ENCODE measurements at places on chromosomes 4 and X.

DNA sequence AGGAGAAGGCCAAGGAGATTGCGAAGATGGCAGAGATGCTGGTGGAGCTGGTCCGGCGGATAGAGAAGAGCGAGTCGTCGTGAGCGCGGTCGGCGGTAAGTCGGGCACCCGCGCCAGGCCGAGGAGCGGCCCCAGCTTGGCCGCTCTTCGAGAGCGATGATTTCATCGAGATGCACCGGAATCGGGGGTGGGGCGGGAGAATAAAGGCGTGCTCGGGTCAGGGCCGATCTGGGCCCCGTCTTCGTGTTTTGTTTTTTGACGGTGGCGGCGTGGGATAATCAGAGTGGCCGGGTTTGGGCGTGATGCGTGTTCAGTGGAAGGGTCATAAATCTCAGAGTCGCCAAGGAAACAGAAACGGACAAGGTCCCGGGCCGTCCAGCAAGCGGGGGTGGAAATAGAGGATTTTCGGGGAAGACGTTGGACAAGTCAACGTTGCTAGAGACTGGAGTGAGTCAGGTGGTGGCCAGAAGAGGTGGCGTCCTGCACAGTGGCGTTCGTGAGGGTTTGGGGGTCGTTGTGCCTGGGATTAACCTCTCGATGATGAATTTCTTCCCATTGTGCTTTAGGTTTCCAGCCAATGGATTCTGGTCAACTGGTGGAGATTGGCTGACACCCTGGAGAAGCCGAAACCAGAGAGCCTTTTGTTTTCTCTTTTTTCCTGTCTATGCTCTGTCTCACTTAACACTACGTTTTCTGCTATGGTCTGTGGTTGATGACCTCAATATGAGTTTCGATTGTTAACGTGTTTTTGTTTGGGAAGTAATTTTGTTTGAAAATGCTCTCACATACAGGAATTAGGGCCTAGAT is 882 bp downstream of the MRFAP1 start:
- H3K27ac ChIP-seq = peak overlapping the region; percentile 82
- no peaks in the 10 kb centered on the region for H3K27me3 ChIP-seq
- H3K36me3 ChIP-seq = no peaks in the 10 kb centered on the region
- DNase-seq = peak; percentile 74
- peak overlapping the region; percentile 96 for H3K4me3 ChIP-seq
- no peaks in the 10 kb centered on the region for H3K4me1 ChIP-seq

DNA sequence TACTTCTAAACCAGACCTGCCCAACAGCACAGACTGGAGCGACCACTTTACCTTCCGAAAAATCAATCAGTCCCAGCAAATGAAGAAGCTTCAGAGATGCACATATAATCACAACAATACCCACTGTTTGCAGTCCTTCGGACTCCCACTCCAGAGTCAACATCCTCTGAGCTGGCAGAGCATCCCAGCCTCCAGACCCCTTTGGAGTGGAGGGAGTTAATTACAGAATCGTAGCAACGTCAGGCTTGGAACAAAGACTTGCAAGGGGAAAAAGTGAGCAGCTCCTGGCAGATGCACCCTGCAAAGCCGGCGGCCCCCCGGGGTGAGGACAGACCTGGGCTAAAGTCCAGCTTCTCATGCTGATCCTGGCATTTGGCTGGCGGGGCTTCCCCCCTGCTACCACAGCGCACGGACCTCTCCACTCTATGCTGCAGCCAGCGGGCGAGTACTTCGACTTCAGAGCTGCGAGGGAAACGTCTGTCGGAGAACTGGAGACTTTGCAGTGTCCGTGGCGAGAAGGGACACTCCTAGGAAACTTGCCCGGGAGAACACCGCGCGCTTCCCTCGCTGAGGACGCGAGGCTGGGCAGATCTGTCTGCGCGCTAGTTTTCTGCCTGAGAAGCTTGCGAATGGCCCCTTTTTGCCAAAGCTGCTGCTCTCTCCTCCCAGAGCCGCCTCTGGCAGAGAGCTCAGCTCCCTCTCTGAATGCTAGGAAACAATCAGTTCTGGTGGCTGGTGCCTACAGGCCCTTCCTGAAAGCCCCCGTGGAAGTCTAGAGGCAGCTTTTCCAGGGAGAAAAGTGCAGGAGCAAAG is 283.7 kb downstream of the PACRGL start:
- H3K4me1 ChIP-seq = no peaks in the 10 kb centered on the region
- no peak overlapping the region for H3K4me3 ChIP-seq
- H3K36me3 ChIP-seq = no peaks in the 10 kb centered on the region
- H3K27ac ChIP-seq = no peak overlapping the region
- H3K27me3 ChIP-seq = no peaks in the 10 kb centered on the region

GRCh38 chrX:124250835-124251437 is 81.5 kb upstream of the TEX13D start:
- no peaks in the 10 kb centered on the region for H3K4me1 ChIP-seq
- H3K36me3 ChIP-seq = no peaks in the 10 kb centered on the region
- no peak for DNase-seq
- H3K27ac ChIP-seq = no peak overlapping the region
- no peaks in the 10 kb centered on the region for H3K27me3 ChIP-seq

- H3K36me3 ChIP-seq = no peaks in the 10 kb centered on the region
- no peaks in the 10 kb centered on the region for H3K4me1 ChIP-seq
- no peak overlapping the region for H3K4me3 ChIP-seq
- no peak for DNase-seq
- H3K27me3 ChIP-seq = no peaks in the 10 kb centered on the region
Observed at GRCh38 chr4:131509521-131509920, 1639.6 kb upstream of the PCDH10 start.

GRCh38 chr4:106698621-106699195 is 330.1 kb upstream of the GIMD1 start:
- H3K4me1 ChIP-seq = no peaks in the 10 kb centered on the region
- no peak for DNase-seq
- no peak overlapping the region for H3K27ac ChIP-seq

DNA sequence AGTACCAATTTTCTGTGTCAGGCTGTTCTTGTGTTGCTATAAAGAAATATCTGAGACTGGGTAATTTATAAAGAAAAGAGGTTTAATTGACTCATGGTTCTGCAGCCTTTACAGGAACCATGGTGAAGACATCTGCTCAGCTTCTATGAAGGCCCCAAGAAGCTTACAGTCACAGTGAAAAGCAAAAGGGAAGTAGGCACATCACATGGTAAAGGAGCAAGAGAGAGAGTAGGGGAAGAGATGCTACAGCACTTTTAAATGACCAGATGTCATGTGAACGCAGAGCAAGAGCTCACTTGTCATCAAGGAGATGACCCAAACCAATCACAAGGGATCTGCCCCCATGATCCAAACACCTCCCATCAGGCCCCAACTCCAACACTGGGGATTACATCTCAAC is 174.3 kb downstream of the ATP10D start:
- H3K4me1 ChIP-seq = no peaks in the 10 kb centered on the region
- DNase-seq = no peak
- no peaks in the 10 kb centered on the region for H3K36me3 ChIP-seq
- H3K4me3 ChIP-seq = no peak overlapping the region

DNA sequence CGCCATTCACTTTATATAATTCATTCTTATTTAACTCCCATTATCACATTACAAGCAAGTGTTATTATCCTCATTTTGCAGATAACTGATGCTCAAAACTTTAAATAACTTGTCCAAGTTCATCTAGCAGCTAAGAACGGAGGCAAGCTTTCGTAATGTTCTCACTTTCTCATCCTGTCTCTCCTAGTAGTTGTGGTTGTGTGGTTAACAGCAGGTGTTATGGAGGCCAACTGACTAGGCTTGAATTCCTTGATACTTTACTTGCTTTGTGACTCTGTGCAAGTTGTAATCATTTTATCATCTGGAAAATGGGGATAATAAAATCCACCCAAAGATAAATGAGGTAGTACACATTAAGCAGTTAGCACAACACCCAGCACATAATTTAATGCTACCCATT is 109.9 kb upstream of the PTPN13 start:
- H3K4me1 ChIP-seq = no peaks in the 10 kb centered on the region
- H3K27me3 ChIP-seq = no peaks in the 10 kb centered on the region
- no peaks in the 10 kb centered on the region for H3K36me3 ChIP-seq
- H3K4me3 ChIP-seq = no peak overlapping the region

GRCh38 chr4:10173037-10173753 is 56.6 kb upstream of the WDR1 start:
- DNase-seq = no peak
- H3K27me3 ChIP-seq = no peaks in the 10 kb centered on the region
- peaks cover 6% of the 10 kb centered on the region for H3K4me1 ChIP-seq
- H3K36me3 ChIP-seq = no peaks in the 10 kb centered on the region

GRCh38 chrX:72346302-72346949 is 40.7 kb upstream of the CITED1 start:
- no peaks in the 10 kb centered on the region for H3K4me1 ChIP-seq
- H3K4me3 ChIP-seq = no peak overlapping the region
- no peak overlapping the region for H3K27ac ChIP-seq
- no peaks in the 10 kb centered on the region for H3K36me3 ChIP-seq
- DNase-seq = no peak
- no peaks in the 10 kb centered on the region for H3K27me3 ChIP-seq

DNA sequence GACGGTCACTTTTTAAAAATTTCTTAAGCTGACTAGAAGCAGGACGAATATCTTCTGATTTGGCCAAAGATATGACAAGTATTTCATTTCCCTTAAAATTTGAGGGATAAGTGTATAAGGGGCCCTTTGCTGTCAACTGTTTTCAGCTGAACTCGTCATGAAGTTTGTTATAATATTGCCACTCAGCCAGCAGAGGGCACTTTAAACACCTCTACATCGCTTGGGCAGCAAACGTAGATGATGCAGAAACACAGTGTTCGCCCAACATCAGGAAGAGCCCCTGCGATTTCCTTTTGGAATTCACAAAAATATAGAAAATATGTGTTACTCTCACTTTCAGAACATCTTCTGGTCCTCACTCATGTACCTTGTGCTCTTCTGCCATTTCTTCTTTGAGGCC is 435.7 kb upstream of the FMR1 start:
- H3K4me3 ChIP-seq = no peak overlapping the region
- H3K27ac ChIP-seq = no peak overlapping the region
- H3K36me3 ChIP-seq = no peaks in the 10 kb centered on the region
- H3K27me3 ChIP-seq = no peaks in the 10 kb centered on the region
- H3K4me1 ChIP-seq = no peaks in the 10 kb centered on the region

GRCh38 chr4:71765821-71766383 is 18.0 kb downstream of the GC start:
- no peak for DNase-seq
- no peaks in the 10 kb centered on the region for H3K36me3 ChIP-seq
- no peak overlapping the region for H3K4me3 ChIP-seq
- H3K27me3 ChIP-seq = no peaks in the 10 kb centered on the region

DNA sequence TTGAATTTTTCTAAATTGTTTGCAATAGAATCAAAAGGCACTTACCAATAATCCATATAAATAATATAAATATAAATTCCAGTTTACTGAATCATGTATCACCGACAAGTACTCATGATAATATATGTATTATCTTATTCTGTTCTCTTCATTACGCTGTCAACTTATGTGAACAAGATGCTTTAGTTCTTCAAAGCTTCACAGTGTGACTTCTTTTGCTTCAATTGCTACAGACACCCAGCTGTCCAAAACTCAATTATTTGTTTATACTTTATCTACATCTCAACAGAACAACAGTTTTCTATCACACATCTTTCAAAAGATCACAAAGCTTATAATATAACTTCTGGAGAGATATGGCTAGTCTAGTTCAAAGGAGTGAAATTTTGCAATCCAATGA is 1499.9 kb upstream of the PCDH10 start:
- H3K27ac ChIP-seq = no peak overlapping the region
- H3K4me1 ChIP-seq = no peaks in the 10 kb centered on the region
- H3K4me3 ChIP-seq = no peak overlapping the region
- H3K36me3 ChIP-seq = no peaks in the 10 kb centered on the region

DNA sequence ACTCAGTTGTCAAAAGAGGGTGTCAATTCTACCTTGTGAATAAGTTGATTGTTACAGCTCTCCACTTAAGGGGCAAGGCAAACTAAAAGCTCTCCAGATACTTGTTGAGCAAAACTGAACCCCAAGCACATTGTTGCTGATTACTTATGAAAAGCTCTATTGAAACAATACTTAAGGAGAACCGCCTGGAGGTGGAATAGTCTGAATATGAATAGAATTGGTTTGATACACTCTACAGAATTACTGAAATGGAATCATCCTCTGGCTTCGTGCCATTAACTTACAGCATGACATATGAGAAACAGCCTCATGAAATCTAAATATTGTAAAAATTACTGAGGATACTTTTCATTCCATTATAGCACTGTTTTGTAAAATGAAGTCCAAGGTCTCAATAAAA is 127.0 kb upstream of the SH3RF1 start:
- H3K27ac ChIP-seq = peak overlapping the region; percentile 20
- no peak for DNase-seq
- H3K36me3 ChIP-seq = no peaks in the 10 kb centered on the region
- H3K27me3 ChIP-seq = no peaks in the 10 kb centered on the region
- no peaks in the 10 kb centered on the region for H3K4me1 ChIP-seq

GRCh38 chrX:118964252-118964651 is 10.2 kb upstream of the LONRF3 start:
- no peaks in the 10 kb centered on the region for H3K36me3 ChIP-seq
- H3K4me3 ChIP-seq = no peak overlapping the region
- H3K27me3 ChIP-seq = no peaks in the 10 kb centered on the region

- no peak overlapping the region for H3K4me3 ChIP-seq
- no peak for DNase-seq
- no peak overlapping the region for H3K27ac ChIP-seq
- H3K4me1 ChIP-seq = no peaks in the 10 kb centered on the region
Observed at GRCh38 chr4:6561173-6561516, 13.8 kb upstream of the MAN2B2 start.

DNA sequence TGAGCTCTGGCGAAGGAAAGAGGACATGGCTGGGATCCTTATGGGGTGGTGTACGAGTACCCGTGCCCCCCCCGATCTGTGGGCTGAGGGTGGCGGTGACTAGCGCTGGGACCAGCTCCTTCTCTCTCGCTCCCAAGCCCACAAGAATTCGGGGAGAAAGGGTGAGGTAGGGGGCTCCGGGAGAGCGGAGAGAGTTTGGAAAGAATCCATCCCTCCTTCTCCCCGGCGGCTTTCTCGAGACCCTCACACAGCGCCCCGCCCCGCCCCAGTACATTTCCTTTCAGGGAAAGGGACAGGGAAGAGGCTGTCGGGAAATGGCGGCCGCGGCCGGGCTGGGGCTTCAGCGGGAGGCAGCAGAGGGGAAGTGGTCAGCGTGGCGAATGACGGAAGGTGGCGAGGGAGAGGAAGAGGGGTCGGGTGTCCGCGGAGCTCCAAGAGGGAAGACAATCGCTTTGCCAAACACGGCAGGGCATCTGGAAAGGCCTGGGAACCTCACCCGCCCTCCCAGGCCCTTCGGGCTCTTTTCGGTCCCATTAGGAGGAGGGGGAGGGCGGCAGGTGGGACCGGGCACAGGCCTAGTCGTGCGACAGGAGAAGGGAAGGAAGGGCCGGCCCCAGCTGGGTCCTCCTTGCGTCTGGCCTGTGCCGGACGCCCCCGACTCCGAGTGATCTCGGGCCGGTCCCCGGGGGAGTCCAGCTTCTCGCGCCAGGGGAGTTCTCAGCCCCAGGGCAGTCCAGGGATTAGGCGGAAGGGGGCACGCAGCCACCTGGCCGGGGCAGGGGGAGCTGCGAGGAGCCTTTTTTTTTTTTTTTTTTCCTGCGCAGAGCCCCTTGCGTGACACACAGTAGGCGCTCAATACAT is 10.2 kb downstream of the HNRNPH2 start:
- H3K27me3 ChIP-seq = no peaks in the 10 kb centered on the region
- peak overlapping the region; percentile 90 for H3K27ac ChIP-seq
- no peaks in the 10 kb centered on the region for H3K4me1 ChIP-seq
- peak overlapping the region; percentile 62 for H3K4me3 ChIP-seq
- H3K36me3 ChIP-seq = no peaks in the 10 kb centered on the region

Data from right lobe of liver (tissue), 6 donors.